ENCODE measurements at places on chromosomes 1 and 21.
A peak's percentile ranks its signal among the peaks of the same experiment; 100 is the strongest.

DNA sequence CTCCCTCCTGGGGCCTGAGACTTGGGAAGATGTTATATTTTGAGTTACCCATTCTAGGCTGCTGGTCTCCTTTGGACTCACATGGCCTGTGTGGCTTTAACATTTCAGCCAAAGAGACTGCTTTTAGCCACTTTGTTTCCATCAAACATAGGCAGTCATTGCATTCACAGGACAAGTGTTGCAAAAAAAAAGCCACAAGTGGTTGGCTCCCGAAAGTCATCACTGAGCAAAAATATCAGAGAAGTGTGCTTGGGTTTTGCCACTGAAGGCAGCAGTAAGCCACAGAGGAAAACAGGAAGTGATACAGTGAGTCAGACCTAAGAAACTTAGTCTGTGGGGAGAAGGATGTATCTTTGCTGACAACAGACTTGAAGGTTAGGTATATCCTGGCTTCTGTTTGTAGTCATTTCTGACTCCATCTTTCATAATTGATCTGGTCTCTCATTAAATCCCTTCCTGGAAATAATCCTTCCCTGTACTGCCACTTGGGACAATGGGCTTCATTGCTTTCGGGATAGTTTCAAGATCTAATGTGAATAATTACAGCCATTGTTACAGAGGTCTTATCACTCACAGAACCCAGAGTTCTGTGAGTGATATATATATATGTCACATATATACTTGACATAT is 80.9 kb downstream of the COLGALT2 start:
- peak; percentile 35 for DNase-seq

GRCh38 chr21:36613059-36613458 is 85.9 kb upstream of the SIM2 start:
- no peak for DNase-seq

DNA sequence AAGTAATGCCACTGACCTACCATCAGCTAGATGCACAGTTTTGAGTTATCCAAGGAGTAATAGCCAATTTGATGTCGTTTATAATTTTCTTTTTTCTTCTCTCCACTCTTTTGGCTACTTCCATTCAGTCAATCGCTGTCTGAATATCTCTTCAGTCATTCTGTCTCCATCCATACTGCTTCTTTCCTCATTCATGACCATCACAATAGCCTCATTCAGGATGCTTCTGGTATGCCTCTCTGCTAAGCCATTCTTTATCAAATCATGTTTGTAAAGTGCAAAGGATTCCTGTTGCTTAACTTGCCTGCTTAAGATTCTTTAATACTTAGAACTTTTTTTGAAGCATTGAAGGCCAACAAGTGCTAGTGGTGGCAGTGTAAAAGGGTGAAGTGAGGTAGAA is 20.2 kb downstream of the TYW3 start:
- no peak for DNase-seq

- DNase-seq = no peak
Measured at GRCh38 chr1:108841703-108842102, 15.2 kb downstream of the AKNAD1 start.

DNA sequence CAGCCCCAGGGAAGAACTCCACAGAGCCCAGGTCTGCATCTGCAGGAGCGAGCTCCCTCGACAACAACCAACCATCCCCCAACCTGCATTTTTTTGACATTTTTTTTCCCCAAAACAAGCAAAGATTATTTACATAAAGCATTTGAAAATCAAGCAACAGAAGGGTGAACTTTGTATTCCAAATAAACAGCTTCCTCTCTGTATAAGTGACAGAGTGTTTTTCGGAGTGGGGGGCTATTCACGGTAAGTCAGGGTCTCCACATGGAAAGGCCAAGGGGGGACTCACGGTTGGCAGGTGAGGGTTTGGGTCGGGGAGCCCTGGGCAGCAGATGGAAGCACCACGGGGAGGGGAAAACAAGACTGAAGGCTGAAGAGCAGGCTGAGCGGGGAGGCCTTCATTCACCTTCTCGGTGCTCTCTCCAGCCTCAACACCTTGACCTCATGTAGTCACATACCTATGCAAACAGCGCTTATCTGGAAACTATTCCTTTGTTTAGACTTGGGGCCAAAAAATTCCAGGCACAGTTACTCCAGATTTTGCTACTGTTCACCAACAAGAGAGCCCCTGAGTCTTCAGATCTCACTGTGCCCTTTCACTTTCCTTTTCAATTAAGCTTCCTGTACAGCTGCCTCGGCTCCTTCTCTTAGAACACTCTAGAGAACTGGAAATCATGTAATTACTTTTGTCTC is 27.6 kb downstream of the C2CD2 start:
- DNase-seq = peak; percentile 22

GRCh38 chr1:43439781-43440180 is 13.9 kb downstream of the HYI start:
- no peak for DNase-seq

DNA sequence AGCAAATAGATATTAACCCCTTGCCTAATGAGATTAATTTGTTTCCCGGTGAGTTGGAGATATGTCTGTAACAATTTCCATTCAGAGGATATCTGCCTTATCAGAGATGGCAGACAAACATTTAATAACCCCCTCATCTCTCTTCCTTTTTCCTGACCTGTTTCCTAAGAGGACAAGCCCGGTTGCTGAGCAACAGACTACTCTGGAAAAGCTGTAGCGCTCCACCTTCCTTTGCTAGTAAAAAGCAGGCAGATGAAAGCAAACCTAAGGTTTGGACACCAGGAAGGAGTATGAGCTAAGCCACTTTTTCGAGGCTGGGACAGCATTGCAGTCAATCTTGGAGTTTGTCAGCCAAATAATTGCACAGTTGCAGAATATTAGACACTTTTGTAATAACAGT is 82.4 kb downstream of the RGS21 start:
- no peak for DNase-seq

- DNase-seq = no peak
Measured at GRCh38 chr1:212814537-212815334, 23.0 kb downstream of the TATDN3 start.

- DNase-seq = no peak
Measured at GRCh38 chr21:15199414-15200383, 134.9 kb upstream of the NRIP1 start.

DNA sequence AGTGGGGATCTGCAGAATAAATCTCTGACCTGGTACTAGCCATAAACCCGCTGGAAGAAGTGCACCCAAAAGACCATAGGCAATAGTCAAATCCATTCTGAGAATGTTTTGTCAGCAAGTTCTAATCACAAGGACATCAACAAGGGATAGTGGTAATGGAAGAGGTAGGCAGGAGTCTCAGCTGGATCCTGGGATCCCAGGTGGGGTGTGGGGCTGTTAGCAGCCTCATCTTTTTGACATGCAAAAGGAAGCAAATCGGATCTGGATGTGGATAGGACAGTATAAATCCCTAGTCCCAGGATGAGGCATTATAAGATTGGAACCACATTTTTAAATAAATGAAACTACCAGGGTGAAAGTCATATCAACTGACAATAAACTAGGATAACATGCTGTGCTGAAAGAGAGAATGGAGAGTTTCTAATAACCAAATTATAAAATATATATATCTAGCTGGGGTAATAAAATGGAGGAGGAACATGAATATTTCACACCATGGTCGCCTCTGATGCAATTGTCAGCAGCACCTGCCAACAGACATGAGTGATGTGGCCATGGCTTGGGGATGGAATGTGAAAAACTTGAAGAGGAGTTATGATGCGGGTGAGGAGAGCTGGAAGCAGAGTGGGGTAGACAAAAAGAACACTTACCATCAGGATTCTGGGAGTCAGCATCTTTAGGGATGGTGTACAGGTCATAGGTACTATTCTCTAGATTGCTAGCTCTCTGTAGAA is 23.7 kb upstream of the PEX19 start:
- no peak for DNase-seq

- DNase-seq = no peak
Measured at GRCh38 chr1:214364786-214365295, 83.9 kb downstream of the SMYD2 start.

- DNase-seq = no peak
Measured at GRCh38 chr1:8938232-8938999, 7.3 kb upstream of the CA6 start.

GRCh38 chr1:24502065-24502708 is 449 bp upstream of the RCAN3 start:
- peak; percentile 84 for DNase-seq

DNA sequence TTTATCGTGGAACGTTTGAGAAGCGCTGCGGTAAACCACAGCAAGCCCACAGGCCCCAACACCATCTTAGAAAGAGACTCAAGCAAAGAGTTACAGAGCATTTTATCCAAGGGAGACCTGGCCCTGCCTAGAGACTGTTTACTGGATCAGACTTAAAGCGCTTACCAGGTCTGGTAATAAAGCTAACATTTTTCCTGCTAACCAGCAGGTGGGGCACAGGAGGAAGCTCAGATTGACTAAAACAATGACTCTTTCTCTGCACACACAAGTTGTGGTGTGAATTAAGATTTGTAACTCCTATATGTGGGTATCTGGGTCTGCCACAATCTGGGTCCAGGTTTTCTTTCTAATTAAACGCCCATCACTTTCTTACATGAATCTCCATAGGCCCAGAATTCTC is 136.5 kb upstream of the ETS2 start:
- DNase-seq = no peak

GRCh38 chr1:215292932-215293331 is 210.4 kb downstream of the KCNK2 start:
- no peak for DNase-seq

DNA sequence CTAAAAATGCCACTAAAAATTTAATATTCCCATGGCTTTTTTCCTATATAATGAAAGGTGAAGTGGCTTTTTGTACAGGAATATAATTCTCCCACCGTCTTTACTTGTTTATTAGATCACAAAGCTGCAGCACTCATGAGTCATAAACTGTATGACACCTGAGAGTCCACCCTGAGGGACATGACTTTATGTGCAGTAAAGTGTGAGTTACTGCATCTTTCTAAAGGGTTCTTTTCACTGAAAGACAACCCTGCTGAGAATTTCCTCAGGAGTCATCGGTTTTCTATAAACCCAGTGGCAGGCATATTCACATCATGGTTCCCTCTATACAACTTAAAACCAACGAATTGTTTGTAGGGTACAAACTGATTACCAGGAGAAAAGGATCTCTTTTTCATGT is 77.4 kb downstream of the APP start:
- DNase-seq = no peak

DNA sequence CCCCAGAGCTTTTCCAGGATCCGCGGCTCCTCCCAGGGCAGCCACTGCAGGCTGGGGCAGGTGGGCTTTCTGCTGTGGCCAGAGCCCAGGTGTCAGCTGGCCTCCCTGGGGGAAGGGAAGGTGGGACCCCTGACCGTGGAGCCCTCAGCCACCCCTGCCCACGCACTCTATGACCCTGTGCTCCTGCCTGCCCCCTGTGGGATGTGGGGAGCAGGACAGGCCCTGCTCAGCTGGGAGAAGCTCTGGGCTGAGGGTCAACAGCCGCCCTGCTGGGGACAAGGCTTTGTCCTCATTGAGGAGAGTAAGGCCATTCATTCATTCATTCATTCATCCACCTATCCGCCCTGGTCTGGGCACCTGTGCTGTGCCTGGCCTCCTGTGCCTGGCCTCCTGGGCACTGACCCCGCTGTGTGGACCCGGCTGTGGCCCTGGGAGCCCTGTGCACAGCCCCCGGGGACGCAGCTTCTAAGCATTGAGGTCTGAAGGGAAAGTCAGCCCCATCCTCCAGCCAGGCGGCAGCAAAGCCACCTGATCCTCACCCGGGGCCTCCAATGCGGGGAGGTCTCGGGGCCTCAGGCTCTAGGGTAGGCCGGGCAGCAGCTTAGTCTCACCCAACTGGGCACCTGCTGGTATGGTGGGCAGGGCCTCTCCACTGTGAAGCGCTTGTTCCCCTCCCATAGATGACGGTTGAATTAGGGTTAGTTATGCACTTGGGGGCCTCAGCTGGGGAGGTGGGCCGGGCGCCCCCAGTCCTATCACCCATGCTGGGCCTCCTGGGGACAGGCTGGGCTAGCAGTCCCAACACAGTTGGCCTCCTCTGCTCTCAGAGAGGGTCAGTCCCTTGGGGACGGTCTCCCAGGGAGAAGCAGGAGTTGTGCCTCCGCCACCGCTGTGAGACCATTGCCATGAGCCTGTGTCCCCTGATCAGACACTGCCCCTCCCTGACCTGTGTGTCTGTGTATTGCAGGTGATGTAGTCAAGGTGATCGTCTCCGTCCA is 6.0 kb downstream of the TNFRSF14 start:
- DNase-seq = no peak

DNA sequence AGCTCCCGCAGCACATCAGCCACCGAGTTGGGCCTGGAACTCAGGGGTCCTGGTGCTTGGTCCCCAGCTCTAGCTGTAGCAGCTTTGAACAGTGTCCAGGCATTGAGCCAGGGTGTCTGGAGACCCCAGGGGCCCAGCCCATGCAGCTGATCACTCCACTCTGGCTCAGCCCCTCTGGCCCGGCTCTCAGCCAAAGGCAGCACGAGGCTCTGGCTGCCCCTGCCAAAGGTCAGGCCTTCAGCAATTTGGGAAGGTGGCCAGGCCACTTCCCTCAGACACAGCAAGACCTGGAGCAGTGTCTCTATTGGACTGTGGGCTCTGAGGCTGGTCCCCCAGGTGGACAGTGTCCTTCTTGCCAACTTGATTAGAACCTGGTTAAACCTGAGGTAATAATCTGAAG is 34.4 kb upstream of the RNF19B start:
- no peak for DNase-seq

DNA sequence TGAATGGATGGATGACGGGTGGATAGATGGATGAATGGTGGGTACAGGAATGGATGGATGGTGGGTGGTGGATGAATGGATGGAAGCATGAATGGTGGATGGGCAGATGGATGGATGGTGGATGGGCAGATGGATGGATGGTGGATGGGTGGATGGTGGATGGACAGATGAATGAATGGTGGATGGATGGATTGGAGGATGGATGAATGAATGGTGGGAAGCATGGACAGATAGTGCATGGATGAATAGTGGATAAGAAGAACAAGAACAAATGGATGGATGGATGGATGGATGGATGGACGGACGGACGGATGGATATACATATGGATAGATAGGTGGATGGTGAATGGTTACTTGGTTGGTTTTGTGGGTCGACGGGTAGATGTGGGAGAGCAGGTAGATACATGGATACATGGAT is 4.7 kb downstream of the CHD5 start:
- DNase-seq = no peak

DNA sequence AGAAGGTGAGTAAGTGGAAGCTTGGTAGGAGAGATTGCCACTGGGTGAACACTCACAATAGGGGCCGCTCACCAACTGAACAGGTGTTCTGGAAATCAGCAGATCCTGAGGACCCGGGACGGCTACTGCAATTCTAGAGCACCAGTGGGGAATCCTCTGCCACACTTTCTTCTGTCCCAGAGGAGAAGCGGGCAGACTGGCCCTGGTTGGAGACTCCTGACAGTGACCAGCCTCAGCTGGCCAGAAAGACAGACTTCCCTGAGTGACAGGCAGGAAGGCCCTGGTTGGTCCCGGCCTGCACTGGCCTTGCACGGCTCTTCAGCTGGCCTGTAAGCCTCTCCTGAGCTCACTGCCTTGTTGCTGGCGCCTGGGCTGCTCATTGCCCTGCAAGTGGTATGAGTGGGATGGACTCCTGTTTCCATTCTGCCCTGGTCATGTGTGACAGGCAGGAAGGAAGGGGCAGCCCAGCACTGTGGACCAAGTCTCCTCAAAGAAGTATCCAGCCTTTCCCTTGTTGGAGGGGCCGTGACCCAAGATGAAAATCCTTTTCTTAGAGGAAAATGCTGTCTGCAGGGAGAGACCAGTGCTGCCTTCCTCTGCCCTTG is 34.5 kb downstream of the MAN1C1 start:
- no peak for DNase-seq
